ENCODE measurements at places on chromosomes 5 and 9.

DNA sequence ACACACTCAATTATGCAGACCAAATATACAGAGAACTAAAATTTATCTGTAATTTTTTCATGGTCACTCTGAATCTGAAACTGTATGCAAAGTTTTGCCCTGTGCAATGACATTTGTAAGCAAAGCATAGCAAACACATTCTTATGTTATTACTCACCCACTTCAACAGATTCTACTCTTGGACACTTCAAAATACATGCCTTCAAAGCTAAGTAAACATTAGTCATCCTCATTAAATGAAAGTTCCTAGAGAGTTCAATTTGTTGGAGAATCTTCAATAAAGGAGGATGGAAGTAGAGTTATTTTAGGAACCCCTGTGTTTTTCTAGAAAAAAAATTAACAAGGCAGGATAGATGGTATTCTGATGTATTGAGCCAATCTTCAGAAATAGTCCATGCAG is 639.7 kb upstream of the C9orf72 start:
- no peak for DNase-seq

DNA sequence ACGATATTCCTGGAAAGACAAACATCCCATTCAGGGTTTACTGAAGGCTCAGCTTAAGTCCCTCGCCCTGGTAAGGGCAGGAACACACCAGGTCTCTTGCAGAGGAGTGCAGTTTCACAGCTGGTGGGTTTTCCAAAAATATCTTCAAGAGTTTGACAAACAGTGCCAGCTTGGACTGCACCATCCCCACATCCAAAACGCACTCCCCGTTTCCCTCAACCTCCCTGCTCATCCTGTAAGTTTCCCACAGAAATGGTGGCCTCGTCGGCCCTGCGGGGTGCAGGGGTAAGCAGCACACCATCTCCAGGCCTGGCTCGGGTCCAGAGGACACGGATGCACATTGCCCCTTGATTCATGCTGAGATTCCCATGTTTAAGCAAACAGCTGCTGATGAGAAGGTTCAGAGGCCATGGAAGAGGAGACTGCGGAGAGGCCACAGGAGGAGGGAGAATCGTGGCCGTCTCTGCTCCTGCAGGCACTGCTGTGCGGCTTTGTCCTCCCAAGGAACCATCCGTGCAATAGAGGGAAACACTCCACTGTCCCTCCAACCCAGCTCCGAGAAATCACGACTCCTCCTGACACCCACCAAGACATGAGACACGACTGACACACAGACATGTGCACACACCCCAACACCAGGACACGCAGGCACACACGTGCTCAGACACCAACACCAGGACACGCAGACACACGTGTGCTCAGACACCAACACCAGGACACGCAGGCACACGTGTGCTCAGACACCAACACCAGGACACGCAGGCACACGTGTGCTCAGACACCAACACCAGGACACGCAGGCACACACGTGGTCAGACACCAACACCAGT is 24.0 kb upstream of the SLC12A7 start:
- DNase-seq = no peak

DNA sequence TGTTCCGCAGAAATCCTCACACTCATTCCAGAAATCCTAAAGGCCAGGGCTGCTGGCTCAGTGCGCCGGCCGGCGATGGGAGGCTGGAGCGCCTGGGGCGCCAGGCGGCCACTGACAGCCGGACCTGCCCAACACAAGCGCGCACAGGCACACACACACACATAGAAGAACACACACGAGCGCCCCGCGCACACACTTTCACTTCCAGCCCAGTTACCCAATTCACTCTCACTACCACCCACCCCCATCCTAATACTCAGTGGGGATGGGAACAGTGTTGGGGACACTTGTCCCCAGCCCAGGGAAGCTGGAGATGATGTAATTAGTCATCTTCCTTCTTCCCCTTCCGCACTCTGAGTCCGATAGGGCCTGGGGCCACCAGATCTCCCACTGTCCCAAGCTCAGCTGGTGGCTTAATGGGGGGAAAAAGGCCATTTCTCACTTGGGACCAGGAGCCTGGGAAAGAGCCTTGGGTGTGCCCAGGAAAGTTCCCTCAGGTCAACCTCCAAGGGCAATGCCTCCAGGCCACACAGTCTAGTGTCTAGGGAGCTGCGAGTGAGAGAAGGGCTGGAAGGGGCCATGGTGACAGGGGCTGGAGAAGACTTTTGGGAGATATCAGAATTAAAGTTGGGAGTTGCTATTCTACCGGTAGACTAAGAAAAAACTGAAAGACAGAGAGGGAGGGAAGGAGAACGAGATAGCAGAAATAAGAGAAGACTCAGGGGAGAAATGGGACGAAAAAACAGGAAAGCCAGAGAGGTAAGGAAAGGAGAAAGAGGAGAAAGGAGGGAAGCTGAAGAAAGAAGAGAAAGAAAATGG is 1.7 kb downstream of the EBF1 start:
- no peak for DNase-seq

DNA sequence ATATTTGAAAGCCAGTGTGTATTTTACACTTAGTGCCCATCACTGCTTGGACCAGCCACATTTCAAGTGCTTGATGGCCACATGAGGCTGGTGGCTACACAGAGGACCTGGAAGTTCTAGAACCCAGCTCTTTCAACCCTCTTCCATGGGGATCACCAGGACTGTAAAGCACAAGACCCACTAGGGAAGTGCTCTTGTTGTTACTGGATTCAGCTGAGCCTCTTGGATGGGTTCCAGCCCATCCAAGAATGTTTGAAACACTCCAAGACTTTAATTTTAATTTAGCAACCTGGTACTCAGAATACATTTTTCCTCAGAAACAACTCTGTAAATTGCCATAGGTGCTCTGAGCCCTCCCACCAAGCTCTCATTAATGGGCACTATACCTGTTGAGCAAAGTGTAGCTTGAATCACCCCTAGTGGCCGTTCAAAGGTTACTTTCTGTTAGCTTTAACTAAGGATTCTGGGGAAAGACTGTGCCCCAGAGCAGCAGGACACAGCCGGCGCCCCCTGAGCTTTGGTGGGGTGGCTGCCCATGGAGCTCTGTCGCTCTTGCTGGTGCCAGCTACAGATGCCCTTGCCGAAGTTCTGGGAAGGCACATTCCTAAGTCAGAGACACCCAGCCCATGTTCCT is 212.4 kb downstream of the HSD17B3 start:
- no peak for DNase-seq

DNA sequence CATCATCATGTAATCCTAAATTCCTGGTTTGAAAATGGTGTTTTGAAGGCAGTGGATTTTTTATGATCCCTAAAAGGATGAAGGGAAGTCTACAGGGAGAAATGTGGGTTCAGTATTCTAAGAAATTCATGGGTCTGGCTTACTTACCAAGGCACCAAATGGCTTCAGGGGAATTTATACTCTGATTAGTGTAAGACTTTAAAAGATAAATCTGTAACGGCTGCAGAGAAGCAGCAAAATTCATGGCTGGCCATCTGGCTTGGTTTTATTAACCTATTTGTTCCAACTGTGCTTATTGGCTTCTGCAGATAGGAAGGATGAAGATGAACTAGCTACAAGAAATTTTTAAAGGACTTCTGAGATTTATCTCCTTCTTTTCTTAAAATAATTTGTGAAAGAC is 222.8 kb downstream of the TENT4A start:
- no peak for DNase-seq

GRCh38 chr5:150640311-150641005 is at the start of gene SYNPO:
Gene SYNPO, plus strand, starts transcription at chr5:150640660. Its CDS starts 7,616 bp downstream, at chr5:150648276.
- no peak for DNase-seq

DNA sequence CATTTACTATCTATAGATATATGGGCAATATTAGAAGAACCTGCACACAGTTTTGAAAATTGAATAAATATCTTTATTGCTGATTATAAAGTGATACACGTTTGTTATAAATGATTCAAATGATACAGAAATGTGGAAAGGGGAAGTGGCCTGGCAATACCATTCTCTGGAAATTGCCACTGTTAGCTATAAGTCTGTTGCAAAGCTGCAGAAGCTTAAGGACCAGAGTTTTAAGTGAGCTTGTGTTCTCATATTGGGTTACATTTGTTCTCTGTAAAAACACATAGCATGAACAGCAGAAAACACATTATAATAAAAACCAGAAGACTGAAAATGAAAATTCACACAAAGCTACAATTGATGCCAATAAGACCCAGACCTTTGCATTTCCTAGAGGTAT is 59.6 kb downstream of the RASGRF2 start:
- no peak for DNase-seq

GRCh38 chr5:135053989-135054388 is 20.0 kb upstream of the PITX1 start:
- DNase-seq = no peak

- no peak for DNase-seq
Observed at GRCh38 chr9:5336688-5337087, 3.0 kb downstream of the RLN1 start.

DNA sequence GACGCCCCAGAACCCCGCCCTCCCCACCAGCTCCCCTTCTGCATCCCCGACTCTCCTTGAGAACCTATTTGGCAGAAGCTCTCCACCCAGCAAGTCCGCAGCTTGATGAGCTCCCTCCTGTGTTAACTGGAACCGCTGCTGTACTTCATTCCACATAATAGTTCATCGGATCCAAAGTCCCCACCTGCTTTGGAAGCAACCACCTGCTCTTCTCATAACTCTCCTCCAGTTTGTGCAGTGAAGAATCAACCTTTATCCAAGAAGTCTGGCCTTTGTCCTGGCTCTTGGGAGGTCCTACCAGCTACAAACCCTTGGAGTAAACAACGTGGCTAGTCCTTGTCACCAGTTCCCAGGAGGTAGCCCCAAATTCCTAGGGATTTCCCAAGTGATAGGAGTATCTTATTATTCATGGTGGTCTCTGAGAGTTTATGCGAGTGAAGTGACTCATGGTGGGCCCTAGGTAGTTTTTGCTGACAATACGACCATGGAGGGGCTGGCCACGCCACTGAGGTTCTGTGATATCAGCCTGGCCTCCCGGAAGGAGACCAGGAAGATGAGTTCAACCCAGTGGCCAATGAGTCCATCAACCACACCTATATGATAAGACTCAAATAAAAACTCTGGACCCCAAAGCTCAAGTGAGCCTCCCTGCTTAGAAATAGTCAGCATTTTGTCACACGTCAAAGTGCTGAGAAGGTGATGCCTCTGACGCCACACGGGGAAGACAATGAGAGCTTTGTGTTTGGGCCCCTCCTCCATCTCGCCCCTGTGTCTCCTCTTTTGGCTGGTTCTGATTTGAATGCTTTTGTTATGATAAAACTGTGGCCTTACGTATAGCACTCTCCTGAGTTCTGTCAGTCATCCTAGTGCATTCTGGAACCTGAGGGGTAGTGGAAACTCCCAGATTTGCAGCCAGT is 3.6 kb upstream of the IL4 start:
- DNase-seq = no peak

DNA sequence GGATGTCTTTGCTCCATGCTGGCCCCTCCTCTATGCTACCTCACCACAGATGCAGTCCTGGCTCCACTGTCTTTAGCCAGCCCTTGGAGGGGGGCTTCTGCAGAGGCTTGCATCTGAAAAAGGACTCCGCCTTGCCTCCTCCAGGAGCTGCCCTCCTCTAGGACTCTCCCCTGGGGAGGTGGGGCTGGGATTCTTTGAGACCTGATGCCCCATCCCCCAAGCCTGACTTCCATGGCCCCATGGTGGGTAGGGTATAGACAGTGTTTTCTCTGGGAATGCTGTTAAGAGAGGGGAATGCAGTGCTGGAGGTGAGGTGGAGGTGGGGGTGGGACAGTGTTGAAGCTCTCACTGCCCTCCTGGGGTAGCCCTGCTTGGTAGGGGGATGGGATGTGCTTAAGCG is 14.3 kb downstream of the JADE2 start:
- DNase-seq = no peak

DNA sequence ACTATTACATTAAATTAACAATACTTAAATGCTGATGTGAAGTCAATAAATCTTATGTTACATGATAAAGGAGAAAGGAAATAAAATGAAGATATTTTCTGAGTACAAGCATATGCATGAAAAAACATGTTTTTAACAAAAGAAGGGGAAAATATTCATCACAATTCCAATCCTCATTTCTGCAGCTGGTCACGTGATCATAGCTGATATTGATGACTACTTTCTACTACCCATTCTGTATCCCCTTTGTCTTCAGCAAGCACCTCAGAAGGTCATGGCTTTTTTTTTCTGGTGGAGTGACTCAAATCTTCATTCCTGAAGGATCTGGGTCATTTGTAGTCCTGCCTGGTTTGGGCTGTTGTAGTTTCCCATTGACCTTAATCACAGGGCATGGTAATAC is 90.9 kb downstream of the CDO1 start:
- DNase-seq = no peak

GRCh38 chr5:72556351-72557166 is 49.3 kb upstream of the ZNF366 start:
- DNase-seq = no peak

DNA sequence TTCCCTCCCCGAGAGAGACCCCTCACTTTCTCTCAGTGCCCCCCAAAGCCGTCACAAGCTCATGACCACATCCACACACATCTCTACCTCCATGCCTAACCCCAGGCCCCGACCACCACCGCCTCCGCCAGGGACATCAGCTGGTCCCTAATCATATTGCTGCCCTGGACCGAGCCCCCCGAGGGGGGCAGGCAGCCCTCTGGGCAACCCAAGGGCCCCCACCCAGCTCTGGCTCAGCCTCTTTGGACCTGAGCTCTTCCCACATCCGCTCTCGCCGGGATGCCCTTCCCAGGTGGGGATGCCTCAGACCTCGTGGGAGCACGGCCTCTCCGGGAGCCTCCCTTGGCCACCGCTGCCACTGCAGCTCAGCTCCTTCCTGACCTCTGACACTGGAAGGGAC is 18.5 kb downstream of the LHX3 start:
- DNase-seq = no peak

DNA sequence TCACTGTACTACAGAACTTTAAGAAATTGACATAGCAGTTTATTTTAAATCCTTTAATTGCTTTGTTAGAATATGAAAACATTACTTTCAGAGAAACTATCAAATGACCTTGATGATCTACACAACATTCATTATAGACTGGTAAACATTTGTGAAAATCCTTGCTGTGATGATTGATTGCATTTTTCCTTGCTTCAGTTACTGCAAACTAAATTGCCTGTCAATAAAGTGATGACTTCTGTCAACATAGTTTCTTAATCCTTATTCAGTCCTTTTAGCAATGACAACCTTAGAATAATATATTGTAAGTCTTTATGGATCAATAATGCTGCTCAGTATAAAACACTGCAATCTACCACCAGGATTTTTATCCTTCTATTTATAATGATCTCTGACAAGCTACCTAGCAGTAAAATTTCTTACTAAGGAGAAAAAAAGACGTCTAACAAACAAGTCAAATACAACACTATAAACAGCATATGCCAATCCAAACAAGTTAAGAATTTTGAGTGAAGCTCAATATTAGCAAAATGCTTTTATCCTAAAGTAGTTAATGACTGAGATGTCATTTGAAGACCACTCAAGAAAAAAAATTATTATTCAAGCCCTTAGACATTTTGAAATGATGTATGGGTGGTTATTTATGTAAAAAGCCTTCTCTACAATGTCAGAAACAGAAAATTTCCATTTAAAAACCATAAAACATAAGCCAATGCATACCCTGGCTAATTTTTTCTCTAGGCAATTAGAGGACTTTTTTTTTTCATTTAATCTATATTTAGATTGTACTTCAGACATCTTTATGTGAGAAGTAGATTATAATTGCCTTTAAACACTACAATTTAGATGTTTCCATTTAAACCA is 105.5 kb downstream of the FBXL17 start:
- no peak for DNase-seq

- no peak for DNase-seq
Observed at GRCh38 chr5:96049398-96050272, 88.0 kb upstream of the ELL2 start.

- no peak for DNase-seq
Observed at GRCh38 chr5:104955479-104955878, 1392.9 kb upstream of the NUDT12 start.
